ENCODE measurements at places on chromosomes 2 and 18.

DNA sequence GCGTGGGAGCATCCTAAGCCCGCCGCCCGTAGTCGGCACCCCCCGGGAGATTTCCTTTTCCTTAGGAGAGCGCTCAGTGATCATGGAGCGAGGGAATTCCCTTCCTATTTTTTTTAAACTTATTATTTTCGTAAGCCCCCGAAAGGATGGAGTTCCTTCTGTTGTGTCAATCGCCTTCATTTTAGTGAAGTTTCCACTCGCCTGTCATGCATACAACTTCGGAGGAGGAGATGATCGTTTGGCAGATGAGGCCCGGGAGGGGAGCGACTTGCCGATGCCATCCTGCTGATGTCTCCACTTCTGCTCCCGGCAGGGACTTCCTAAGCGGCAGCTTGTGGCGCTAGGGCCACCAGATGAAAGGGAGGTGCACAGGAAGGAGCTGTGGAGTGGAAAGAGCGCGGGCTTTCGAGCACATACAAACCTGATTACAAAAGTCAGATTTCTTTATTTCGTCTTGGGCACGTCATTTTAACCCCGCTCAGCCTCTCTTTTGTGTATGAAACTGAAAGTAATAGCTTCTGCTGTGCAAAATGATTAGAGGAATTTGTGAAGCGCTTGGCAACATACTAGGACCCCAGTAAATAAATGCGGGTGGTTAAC lies at the start of gene ADGRF3:
TSS of gene ADGRF3 (minus strand) at position 336 of the 600 bp plus-strand sequence. CDS start 555 bp downstream, outside the sequence.
- DNase-seq, result peak; percentile 83

GRCh38 chr2:170467568-170468422 lies 247.3 kb upstream of the SP5 start:
- DNase-seq, result no peak

- DNase-seq, result no peak
These were observed 46.6 kb upstream of the CTLA4 start for GRCh38 chr2:203820969-203821368.

DNA sequence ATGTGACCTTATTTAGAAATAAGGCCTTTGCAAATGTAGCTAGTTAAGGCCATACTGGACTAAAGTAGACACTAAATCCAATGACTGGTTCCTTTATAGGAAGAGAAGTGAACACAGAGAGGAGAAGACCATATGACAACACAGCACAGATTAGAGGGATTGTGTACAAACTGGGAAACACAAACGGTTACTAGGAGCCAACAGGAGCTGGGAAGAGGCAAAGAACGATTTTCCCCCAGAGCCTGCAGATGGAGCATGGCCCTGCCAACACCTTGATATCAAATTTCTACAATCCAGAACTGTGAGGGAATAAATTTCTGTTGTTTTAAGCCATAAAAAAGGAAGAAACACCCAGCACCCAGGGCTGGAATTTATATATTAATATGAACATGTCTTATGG lies 38.7 kb upstream of the COL5A2 start:
- DNase-seq, result no peak

DNA sequence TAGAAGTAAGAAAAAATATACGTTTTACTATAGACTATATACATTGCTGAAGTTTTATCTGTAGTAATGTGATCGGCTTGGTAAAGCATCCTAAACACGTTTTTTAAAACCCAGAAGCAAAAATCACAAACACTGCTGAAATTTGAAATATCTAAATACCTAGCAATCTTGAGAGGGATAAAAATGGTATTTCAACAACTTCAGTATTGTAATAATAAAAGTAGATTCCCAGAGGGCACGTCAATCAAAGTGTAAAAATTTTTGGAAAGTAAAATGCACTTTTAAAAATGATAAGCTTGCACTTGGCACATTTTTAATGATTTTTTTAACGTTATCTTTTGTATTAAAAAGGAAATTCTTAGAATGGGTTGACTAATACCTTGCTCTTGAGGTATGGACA lies 1.6 kb downstream of the ZC3H6 start:
- DNase-seq, result no peak

GRCh38 chr2:186636800-186637496 lies 47.1 kb downstream of the ITGAV start:
- no peak for DNase-seq

DNA sequence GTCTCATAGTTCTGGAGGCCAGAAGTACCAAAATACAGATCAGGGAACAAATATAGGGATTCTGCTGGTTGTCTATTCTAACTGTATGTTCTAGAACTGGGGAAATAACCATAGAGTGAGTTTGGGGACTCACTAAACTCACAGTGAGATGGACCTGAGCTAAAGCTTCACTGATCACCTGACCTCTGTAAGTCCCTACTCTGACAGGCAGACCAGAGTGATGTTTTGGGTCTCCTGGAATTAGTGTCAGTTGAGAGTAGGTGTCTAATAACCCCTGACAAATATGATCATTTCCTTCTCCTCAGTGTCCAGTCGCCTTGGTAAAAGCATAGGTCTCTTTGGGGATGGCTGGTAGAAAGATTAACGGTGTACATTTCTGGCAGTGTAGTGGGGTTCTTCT lies 14.2 kb downstream of the PIKFYVE start:
- no peak for DNase-seq

- DNase-seq, result no peak
These were observed 131.8 kb downstream of the DTNA start for GRCh38 chr18:34841891-34842290.

DNA sequence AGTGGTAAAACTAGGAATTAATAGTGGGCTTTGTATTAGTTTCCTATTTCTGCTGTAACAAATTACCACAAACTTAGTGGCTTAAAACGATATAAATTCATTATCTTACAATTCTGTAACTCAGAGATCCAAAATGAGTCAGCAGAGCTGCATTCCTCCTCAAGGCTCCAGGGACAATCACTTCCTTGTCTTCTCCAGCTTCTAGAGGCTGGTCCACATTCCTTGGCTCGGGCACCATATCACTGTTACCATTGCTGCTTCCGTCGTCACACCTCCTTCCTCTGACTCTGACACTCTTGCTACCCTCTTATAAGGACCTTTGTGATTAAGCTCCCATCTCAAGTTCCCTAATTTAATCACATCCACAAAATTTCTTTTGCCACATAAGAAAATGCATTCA lies 567.8 kb upstream of the KLHL29 start:
- DNase-seq, result no peak

- no peak for DNase-seq
These were observed 157.3 kb downstream of the MEMO1 start for GRCh38 chr2:31853521-31853920.

- DNase-seq, result no peak
These were observed 61.7 kb downstream of the STRADB start for GRCh38 chr2:201513271-201513670.

DNA sequence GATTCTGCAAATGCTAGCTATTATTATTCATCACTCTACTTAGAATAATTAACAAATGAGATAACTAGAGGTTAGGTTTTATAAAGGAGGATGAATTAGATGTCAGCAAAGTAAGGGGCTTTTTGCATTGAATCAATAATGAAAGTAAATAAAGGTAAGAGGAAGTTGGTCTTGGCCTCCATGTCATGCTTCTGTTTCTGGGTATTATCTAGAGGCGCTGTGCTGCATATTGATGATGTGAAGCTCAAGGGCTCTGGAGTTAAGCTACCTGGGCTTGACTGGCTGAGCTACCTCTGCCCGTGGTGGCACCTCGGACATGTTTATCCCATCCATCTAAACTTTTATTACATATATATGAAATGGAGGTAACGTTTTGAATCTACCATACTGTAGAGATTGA lies 350.9 kb downstream of the PARD3B start:
- no peak for DNase-seq

GRCh38 chr2:230872968-230873660 lies 8.4 kb downstream of the ITM2C start:
- no peak for DNase-seq

GRCh38 chr2:105005181-105005951 lies 32.5 kb upstream of the MRPS9 start:
- DNase-seq, result no peak

DNA sequence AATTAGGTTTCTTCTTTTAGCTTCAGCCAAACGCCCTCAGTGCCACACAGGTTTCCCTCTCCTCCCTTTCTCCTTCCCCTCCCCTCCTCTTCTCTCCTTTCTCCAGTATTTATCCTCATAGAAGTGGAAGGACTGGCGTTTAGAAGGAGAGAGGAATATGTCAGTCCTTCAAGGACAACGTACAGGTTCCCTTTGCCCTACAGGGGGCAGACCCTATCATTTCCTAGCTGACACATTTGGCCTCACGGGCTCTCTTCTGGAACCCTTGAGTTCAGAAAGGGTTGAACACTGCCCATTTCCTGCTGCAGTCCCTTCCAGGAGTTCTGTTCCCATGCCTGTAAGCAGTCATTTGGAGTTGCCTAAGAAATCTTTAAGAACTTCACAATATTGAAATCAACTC lies 46.1 kb downstream of the CDCA7 start:
- peak; percentile 4 for DNase-seq

- no peak for DNase-seq
These were observed 240.8 kb upstream of the RGPD4 start for GRCh38 chr2:107585851-107586250.

- no peak for DNase-seq
These were observed 38.3 kb downstream of the GCG start for GRCh38 chr2:162113776-162114168.

- DNase-seq, result no peak
These were observed 18.9 kb upstream of the SALL3 start for GRCh38 chr18:78960709-78961108.

- no peak for DNase-seq
These were observed 84.0 kb upstream of the DSEL start for GRCh38 chr18:67600181-67601180.

DNA sequence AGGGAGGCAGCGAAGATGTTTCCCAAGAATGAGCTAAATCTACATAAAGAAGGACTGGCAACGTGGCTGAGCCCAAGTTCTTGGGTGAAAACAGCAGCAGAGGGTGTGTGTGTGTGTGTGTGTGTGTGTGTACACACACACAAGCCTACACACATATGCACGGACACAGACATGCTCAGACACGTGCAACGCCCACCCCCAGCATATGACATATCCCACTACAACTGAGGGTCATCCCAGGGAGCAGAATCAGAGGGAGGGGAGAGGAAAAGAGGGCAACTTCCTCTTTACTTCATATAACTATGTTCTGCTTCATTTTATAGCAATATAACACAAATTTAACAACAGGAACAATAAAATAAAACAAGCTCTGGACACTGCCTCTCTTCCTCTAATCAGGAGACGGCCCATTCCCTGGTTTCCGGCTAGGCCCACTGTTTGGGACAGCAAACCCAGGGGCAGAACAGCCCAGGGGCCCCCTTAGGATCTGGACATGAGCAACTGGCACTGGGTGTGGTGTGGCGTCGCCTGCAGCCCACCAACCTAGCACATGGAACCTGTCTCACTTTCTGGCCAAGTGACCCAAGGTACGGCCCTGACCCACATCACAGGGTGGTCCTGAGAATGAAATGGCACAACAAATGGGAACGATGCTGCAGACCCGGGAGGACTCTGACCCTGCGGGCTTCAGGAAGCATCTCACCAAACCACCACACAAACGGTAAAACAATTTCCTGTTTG lies 25.0 kb downstream of the FAM178B start:
- DNase-seq, result no peak

GRCh38 chr18:22856870-22857269 lies 76.3 kb upstream of the RBBP8 start:
- no peak for DNase-seq

DNA sequence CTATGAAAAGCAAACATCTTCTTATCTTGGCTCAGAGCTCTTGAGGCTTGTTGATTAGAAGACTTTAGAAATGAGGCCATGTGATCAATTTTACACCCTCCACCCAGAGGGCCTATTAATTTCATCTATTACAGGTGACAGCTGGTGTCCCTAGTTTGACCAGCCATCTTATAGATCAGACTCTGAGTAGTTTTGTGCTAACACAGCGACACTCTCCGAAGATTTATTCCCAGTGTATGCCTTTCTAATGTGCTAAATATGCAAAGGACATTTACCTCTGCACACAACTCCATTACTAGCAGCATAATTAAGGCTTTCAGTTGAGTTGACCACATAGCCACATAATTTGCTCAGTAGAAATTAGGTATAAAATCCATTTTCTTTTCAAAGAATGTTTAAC lies 2.6 kb upstream of the RFX8 start:
- DNase-seq, result no peak

DNA sequence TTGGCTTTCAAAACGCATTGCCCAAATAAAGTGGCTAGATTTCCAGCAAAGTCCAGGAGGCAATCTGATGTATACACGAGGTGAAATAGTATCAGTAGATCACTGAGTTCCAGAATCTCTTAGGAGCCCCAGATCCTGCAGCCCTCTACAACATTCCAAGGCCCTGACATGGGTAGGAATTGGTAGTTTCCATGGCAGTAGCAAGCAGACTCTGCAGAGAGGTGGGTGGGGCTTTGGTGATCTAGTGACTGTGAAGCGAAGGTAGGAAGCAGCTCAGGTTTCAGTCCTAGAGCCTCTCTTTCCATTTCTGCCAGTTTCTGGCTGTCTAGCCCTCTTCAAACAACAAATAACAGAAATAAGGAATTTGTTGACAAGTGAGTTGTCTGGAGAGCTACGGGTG lies 13.8 kb upstream of the SGPP2 start:
- DNase-seq, result no peak

DNA sequence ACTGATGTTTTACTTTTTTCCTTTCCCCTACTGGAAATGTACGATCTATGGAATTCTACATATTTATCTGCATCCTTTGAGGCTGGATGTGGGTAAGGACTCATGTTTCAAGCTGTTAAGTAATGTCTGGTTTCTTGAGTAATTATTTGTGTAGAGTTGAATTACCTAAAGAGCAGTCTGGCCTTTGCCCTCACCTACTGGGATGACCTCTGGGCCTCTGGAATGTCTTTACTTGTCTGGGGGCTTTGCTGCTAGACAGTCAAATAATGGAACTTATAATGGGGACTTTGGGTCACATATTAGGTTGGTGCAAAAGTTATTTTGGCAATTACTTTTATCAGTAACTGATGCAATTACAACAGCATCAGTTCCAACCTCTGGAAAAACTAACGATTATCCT lies 244.7 kb downstream of the CCDC178 start:
- DNase-seq, result no peak

DNA sequence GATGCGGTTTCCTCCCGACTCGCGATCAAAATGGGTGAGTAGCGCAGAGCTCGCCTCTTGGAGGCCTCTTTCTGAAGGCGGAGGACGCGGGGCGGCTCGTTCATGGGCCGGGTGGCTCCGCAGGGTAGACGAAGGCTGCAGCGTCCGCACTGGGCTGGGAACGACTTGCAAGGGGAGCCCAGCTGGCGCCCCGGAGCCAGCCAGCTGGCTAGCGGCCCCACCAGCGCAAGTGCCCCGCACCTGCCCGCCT lies 328 bp upstream of the PASK start:
- DNase-seq, result no peak

GRCh38 chr18:6086731-6087130 lies 191.4 kb upstream of the TMEM200C start:
- DNase-seq, result no peak

Measured in erythroblast (primary cell).